ENCODE measurements at places on chromosomes 11 and 22.

- DNase-seq, result no peak
Measured at GRCh38 chr11:43589601-43590250, 90.8 kb upstream of the HSD17B12 start.

GRCh38 chr11:88313441-88313840, 24.1 kb downstream of the CTSC start:
- no peak for DNase-seq

DNA sequence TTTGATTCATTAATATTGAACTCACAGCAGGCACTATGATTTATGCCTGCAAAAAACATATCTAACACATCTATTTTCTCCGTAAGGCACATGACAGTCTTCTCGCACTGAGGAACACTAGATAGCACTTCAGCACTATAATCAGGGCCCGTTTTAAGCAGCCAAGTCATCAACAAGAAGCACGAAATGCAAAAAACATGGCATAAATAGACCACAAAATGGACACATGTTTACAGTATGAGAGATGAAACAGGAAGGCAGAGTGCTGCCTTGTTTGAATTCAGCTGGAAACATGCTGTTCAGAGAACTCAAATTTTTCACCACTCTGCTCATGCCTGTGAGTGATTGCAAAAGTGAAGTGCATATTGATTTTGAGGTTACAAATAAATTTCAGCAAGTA, 205.8 kb upstream of the PDGFD start:
- no peak for DNase-seq

DNA sequence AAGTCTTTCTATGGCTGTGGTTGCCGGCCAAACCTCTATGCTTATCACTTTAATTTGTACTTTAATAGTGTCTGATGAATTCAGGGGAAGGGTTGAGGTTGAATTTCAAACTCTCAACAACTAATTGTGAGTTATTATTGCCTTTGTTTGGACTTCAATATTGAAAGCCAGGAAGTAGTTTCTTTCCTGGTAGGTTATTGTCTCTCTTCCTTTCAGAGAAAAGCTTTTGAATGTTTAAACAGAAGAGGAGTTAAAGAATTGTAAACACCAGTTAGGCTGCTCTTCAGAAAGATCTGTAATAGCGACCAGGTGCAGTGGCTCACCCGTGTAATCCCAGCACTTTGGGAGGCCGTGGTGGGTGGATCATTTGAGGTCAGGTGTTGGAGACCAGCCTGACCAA, 22.2 kb downstream of the NNMT start:
- DNase-seq, result no peak

GRCh38 chr22:42919199-42919598, 62.1 kb upstream of the ARFGAP3 start:
- DNase-seq, result no peak

- no peak for DNase-seq
Measured at GRCh38 chr11:36240173-36240572, 49.1 kb downstream of the COMMD9 start.

GRCh38 chr11:119355091-119355843, 8.8 kb upstream of the MFRP start:
- DNase-seq, result no peak

DNA sequence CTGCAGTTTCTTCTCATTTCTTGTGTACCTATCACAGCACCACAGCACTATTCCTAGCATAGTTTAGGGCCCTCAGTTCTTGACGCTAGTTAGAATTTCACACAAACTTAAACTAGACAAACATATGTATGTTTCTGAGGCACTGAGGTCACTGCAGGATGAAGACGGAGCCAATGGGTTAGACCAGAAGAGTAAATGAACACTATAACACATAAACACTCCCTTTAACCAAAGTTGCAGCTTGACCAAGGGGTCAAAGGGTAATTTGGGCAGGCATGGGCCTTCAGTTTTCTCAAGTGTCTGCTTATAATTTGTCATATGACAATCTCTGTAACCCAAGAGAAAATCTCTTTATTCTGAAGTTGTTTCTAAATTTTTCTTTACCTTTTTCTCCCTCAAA, 12.9 kb upstream of the HBE1 start:
- DNase-seq, result no peak

DNA sequence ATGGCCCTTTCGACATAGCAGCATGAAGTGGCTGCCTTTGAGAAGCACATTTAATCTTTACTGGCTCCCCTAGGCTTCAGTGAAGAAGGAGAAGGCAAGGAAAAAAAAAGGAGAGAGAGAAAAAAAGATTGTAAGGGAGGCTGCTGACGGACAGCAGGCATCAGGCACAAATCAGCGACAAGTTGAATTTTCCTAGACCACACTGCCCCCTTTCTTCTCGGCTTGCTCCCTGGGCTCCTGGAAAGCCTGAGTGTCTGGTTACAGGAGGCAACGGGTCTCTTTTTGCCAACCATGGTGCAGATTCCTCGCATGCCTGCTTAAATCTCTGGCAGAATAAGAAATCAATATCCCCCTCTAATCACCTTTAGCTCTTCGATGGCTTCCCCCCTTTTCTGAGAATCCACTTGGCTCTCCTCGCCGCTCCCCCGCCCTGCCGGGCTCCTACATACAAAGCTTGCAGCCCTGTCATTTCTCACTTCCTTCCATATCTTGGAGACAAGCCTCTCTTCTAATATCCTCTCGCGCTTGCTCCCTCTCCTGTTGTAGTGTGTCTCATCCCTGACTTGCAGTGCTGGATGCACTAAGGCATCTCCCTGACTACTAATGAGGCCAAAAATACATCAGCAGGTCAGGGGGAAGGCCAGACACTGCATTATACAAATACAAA, 14.3 kb downstream of the BLID start:
- no peak for DNase-seq

- DNase-seq, result no peak
Measured at GRCh38 chr22:36455571-36456463, 25.6 kb downstream of the TXN2 start.

DNA sequence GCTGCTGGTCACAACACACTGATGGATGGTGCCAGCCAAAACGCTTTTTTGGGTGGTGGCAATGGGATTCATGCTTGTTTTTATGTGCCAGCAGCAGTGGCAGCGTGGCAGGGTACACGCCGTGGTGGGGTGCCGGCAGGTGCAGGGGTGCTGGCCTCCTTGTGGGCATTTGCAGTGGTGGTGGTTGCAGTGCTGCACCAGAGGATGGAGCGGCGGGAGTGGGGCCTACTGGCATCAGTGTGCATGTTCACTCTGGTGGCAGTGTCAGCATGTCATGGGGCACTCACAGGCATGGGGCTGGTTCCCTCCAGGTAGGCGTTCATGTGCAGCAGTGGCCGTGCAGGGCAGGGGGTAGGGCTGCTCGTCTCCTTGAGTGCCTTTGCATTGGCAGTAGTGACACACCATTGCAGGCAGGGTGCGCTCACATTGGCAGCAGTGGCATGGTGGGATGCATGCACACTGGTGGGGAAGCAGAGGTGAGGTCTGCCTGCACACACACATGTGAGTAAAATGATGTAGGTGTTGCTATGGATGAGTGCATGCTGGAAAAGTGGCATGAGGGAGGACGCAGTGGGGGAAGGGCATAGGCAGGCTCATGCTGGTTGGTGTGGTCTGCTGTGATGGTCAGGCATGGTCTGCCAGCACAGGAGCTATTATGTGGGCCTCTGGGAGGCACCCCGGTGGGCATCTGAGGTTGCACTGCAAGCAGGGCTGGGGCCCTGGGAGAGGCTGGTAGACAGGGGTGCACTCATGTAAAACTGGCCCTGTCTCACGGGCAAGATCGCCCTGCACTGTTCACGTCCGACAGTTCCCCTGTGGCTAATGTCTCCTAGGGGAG, 29.9 kb downstream of the CCDC15 start:
- DNase-seq, result no peak

DNA sequence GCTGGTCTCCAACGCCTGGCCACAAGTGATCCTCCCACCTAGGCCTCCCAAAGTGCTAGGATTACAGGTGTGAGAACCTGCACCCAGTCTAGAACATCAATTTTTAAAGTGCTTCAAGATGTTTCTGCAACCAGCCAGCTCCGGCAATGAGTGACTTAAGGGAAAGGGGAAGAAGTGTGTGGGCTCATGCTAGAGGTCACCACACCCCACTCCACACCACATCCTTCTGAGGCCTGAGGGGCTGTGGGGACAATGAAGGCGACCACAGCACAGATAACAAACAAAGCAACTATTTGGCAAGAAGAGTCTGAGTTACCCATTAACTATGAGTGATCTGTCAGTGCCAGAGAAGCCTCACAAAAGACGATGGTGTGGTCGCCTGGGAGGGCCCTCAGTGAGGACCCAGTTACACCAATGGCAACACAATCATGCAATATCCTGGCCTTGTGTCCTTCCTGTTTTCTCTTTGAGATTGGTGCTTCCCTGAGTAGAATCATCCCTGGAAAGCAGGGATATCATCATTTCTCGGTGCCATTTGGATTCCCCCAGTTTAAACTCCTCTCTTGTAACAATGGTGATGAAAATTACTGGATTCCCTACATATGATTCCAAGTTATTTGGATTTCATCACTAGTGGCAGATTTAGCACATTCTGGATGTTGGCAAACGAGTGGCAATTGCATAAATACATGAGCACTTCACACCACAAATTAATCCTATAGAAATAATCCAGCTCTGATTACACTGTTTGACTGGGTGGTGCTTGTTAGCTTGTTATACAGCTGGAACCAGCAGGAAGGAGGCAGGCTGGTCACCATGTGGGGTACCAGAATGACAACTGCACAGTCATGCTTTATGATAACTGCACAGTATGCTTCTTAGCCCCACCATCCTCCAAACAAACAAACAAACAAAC, 18.4 kb downstream of the ABTB2 start:
- no peak for DNase-seq

DNA sequence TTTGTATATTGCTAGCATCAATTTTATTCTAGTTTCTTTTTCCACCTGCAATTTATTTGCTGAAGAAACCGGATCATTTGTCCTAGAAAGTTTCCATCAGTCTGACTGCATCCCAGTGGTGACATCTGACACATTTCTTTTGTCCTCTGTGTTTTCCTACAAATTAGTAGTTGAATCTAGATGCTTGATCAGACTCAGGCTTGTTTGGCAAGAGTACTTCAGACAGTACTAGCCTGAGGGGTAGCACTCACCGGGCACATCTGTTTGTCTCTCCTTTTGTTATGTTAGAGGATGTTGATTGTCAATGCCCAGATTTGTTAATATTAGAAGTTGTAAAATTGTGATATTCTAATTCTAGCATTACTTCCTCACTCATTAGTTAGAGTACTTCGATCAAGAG, 204.8 kb downstream of the SWAP70 start:
- no peak for DNase-seq

- DNase-seq, result no peak
Measured at GRCh38 chr11:45756384-45757010, 48.5 kb upstream of the SLC35C1 start.

Data from stimulated activated CD4-positive, alpha-beta T cell treated with anti-CD3 and anti-CD28 coated beads, TNF-alpha, amount 100 ng/mL, for 1 hour (primary cell).